ENCODE measurements at places on chromosomes 2 and 18. TPM values are rescaled to one million over a fixed set of nuclear protein-coding genes. Genes with fewer than 3 reads are reported as not detected.

GRCh38 chr2:8346208-8346607 is 335.6 kb upstream of the ID2 start:
- no peak for DNase-seq
- H3K36me3 ChIP-seq = no peaks in the 10 kb centered on the region
- no peak overlapping the region for H3K4me3 ChIP-seq

DNA sequence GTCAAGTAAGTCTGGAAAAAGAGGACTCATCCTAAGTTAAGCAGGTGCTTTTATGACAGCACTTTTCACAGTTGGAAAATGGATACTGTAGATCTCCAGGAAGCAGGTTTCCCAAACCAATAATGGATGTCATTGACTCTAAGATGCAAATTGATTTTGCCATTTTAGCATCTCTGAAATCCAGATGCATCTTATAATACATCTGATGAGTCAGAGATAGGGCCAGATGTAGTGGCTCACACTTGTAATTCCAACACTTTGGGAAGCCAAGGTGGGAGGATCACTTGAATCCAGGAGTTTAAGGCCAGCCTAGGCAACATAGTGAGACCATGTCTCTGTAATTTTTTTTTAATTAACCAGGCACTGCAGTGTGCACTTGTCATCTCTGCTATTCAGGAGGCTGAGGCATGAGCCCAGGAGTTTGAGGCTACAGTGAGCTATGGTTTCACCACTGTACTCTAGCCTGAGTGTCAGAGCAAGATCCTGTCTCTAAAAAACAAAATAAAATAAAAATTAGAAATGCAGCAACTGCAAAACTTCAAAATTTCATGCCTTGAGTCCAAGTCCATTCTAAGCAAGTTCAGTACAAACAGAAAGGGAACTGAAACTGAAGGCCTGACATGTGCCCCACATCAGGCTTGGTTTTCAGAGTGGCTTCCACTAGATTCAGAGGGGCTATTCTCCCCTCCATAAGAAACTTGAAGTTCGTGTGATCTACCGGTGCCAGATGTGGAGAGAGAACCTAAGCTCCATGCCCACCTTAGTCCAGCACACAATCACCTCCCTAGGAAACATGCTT is 267.8 kb upstream of the NCKAP5 start:
- DNase-seq = no peak
- H3K36me3 ChIP-seq = no peaks in the 10 kb centered on the region
- H3K4me3 ChIP-seq = no peak overlapping the region
- H3K27ac ChIP-seq = no peak overlapping the region

The C2orf66 gene
- total RNA-seq = 0.18 TPM

DNA sequence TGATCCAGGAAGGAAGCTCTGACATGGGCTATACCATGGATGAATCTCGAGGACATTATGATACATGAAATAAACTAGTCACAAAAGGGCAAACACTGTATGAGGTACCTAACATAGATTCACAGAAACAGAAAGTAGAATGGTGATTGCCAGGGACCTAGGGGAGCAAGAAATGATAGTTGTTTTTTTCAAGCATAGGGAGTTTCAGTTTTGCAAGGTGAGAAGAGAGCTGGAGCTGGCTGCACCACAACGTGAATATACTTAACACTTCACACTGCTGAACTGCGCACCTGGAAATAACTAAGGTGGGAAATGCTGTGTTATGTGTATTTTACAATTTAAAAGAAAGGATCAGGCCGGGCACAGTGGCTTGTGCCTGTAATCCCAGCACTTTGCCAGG is 13.2 kb upstream of the AGAP1 start:
- no peak for DNase-seq
- H3K27me3 ChIP-seq = peaks cover 28% of the 10 kb centered on the region
- H3K27ac ChIP-seq = no peak overlapping the region

The TEKT4 gene
- not detected for total RNA-seq

The ABCG8 gene
- total RNA-seq = not detected

DNA sequence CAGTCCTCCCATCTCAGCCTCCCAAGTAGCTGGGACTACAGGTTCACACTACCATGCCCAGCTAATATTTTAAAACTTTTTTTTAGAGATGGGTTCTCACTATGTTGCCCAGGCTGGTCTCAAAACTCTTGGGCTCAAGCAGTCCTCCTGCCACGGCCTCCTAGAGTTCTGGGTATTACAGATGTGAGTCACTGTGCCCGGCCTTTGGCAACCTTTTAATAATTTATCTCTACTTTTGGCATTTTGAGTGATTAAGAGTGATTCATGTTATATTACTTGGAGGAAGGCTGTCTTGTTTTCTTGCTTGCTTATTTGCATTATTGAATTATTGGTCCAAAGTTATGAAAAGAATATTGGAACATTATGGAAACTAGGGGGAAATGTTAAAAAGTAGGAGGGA is 24.3 kb downstream of the NCOA1 start:
- no peaks in the 10 kb centered on the region for H3K27me3 ChIP-seq
- DNase-seq = no peak
- no peak overlapping the region for H3K27ac ChIP-seq
- peaks cover 47% of the 10 kb centered on the region for H3K4me1 ChIP-seq
- no peaks in the 10 kb centered on the region for H3K36me3 ChIP-seq

The LYG1 gene
- total RNA-seq = 1.8 TPM

DNA sequence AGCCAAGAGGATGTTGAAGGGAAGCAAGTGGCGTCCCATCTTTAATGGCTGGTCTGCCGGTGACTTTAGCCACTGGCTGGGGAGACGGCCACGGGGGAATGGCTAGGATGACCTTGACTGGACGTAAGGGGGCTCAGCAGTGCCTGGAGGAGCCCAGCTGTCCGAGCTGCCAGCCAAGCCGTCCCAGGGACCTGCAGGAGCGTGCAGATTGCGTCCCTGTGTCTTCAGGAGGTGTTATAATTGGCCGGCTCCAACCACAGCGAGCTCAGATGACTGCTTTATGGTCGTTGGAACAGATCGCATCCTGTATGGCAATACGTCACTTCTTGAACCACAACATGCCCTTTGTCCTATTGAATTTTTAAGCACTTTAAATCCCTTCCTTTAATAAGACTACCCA is 204.6 kb downstream of the EIPR1 start:
- no peak overlapping the region for H3K4me3 ChIP-seq
- no peak overlapping the region for H3K27ac ChIP-seq
- no peaks in the 10 kb centered on the region for H3K27me3 ChIP-seq

DNA sequence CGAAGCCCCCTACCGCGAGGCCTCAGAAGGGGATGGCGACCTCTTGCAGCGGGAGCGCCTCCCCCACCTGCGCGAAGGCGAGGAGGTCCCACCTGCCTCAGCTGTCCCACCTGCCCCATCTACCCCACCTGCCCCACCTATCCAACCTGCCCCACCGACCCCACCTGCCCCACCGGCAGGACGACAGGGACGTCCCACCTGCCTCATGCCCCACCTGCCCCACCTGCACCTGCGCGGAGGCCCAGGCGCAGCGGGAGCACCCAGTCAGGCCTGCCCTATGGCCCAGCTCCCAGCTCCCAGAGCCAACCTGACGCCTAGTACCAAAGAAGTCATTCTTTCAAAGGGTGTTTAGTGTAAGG is 489.1 kb upstream of the SMIM21 start:
- no peak overlapping the region for H3K4me3 ChIP-seq
- no peaks in the 10 kb centered on the region for H3K4me1 ChIP-seq
- H3K27ac ChIP-seq = no peak overlapping the region
- peaks cover 2% of the 10 kb centered on the region for H3K36me3 ChIP-seq
- peaks cover 35% of the 10 kb centered on the region for H3K27me3 ChIP-seq

DNA sequence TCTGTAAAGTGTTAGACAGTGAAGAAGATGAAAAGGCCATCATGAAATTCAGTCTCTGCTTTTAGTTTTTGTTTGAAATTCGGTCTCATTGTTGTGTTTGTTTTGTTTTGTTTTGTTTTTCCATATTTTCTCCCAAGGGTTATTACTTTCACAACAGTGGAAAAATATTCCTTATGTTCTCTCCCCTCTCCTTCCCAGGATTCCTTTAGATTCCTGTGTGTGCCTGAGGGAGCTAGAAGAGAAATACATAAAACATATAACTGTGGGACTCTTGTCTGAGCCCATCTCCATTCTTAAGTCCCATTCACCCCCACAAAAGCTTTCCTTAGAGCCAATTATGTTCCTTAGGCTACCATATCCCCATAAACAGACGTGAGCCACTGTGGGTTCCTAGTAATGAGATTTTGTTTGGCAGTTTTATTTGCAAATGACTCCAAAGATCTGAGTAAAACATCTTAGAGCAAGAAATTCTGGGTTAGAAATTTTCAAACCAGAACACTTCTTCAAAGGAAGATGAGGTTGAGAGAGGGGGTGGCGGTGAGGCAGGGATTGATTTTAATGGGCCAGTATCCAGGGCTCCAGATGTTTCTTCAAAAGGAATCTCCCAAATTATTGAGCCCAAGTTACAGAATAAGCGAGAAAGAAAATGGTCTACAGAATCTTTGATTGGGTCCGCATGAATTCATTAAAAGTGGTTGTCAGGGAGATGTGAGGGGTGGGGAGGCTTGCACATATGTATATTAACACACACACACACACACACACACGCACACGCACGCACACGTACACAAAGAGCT is 157.8 kb upstream of the TNP1 start:
- no peak overlapping the region for H3K27ac ChIP-seq
- no peaks in the 10 kb centered on the region for H3K36me3 ChIP-seq
- H3K4me1 ChIP-seq = no peaks in the 10 kb centered on the region
- no peak for DNase-seq
- peaks cover 22% of the 10 kb centered on the region for H3K27me3 ChIP-seq
- H3K4me3 ChIP-seq = no peak overlapping the region

The CCDC121 gene
- 1.3 TPM for total RNA-seq

DNA sequence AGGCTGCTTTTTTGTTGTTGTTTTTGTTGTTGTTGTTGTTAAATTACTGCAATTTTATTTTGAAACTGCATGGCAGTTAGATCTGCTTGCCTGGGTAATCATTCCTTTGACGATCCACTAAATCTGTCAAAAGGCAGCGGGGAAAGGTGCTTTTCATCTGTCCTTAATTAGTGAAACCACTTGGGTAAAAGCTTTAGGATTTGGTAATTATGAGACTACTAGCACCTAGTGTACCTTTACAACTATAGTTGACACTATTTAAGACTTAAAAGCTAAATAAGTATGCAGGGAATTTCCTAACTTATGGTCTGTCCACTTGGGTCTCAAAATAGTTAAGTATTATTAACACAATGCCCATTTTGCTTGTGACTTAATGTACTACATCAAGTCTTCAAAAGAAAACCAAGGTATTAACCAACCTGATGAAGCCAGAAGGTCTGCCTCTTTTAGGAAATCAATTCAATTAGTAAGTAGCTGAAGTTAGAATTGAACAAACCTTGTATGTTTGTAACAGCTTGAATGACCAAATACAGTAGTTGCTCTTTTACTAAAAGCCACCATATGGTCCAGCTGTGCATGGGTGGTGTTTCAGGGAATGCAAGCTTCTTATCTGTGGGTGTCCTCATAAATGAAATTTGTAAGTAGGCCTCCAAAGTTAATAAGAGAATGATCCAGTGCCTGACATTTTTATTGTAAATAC is 44.8 kb downstream of the NAB1 start:
- no peak overlapping the region for H3K27ac ChIP-seq
- H3K36me3 ChIP-seq = peaks cover 2% of the 10 kb centered on the region
- H3K4me3 ChIP-seq = no peak overlapping the region
- H3K27me3 ChIP-seq = no peaks in the 10 kb centered on the region
- DNase-seq = no peak
- peaks cover 6% of the 10 kb centered on the region for H3K4me1 ChIP-seq

DNA sequence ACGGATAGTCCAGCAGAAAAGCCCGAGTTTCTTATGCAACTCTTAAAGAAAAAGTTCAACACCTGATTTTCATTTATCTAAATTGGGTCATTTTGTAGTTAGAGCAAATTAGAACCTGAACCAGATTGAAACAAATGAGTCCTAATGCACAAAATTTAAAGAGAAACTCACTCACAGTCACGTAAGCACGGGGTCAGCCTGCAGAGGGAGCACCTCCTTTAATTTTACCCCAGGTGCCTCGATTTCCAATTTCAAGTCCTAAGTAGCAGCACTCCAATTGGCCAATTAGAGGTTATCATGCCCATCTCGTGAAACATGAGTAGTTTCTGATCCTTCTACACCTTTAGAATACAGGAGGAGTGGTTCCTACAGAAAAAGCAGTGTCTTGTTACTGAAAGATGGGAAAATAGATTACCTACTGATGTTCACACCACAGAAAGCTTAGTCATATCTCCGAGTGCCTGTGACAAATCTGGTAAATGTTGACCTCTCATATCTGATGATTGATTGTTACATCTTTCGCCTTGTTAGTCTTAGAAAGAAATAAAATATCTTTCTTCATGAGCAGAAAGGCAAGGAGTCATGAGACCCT is 1929.8 kb upstream of the LRRTM1 start:
- no peak for DNase-seq
- H3K36me3 ChIP-seq = no peaks in the 10 kb centered on the region
- no peaks in the 10 kb centered on the region for H3K4me1 ChIP-seq
- H3K4me3 ChIP-seq = no peak overlapping the region

- H3K4me1 ChIP-seq = peaks cover 40% of the 10 kb centered on the region
- peak overlapping the region; percentile 98 for H3K27ac ChIP-seq
- H3K36me3 ChIP-seq = peaks cover 3% of the 10 kb centered on the region
- peak overlapping the region; percentile 83 for H3K4me3 ChIP-seq
- DNase-seq = no peak
- H3K27me3 ChIP-seq = no peaks in the 10 kb centered on the region
Measured at GRCh38 chr2:1518867-1519530, 105.7 kb downstream of the TPO start.

The INHBB gene
- not detected for total RNA-seq

DNA sequence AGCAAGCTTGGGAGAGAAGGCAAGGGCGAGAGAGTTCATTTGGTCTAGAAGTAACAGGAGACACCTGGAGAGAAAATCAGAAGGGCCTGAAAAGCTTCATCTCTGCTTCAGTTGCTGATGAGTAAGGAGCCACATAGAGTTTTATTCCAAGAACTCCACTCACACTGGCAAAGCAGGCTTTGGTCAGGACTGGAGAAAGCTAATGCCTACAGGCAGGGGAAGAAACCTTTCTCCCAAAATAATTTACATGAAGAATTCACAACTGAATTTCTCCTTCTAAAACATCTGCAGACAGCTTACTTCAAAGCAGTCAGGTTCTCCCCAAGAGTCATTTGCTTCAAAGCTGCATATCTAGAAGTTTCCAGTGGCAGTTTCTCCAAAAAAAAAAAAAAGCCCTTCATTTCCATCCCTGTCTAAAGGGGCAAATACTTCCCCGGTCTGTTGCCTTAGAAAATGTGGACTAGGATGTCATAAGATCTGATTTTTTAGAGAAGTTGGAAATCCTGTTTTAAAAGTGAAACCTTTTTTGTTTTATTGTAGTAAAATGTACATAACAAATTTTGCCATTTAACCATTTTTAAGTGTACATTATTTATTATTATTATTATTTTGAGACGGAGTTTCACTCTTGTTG is 46.3 kb downstream of the TMEM247 start:
- no peaks in the 10 kb centered on the region for H3K27me3 ChIP-seq
- no peak overlapping the region for H3K27ac ChIP-seq
- peaks cover 3% of the 10 kb centered on the region for H3K36me3 ChIP-seq
- H3K4me3 ChIP-seq = no peak overlapping the region

- no peak for DNase-seq
- H3K4me3 ChIP-seq = peak overlapping the region; percentile 79
- peaks cover 4% of the 10 kb centered on the region for H3K36me3 ChIP-seq
- no peak overlapping the region for H3K27ac ChIP-seq
Measured at GRCh38 chr2:176188774-176189680, 559 bp downstream of the HOXD1 start.
